ENCODE measurements at places on chromosomes 11 and 22.
A peak's percentile ranks its signal among the peaks of the same experiment; 100 is the strongest.

- DNase-seq, result no peak
Measured at GRCh38 chr22:50309601-50309991, 2.1 kb upstream of the PLXNB2 start.

GRCh38 chr11:11856638-11857037 lies 14.9 kb downstream of the USP47 start:
- peak; percentile 18 for DNase-seq

DNA sequence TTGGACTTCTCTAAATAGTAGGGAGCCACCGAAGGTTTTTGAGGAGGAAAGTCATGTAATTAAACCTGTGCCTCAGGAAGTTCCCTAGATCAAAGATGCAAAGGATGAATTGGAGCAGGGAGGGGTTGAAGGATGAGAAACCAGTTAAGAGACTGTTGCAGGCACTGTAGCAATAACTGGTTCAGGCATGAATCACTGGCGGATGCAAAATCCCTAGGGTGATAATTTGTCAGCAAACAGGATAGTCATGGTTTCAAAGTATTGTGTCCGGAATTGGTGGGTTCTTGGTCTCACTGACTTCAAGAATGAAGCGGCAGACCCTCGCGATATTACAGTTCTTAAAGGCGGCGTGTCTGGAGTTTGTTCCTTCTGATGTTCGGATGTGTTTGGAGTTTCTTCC lies 19.9 kb downstream of the TRIOBP start:
- DNase-seq, result no peak

DNA sequence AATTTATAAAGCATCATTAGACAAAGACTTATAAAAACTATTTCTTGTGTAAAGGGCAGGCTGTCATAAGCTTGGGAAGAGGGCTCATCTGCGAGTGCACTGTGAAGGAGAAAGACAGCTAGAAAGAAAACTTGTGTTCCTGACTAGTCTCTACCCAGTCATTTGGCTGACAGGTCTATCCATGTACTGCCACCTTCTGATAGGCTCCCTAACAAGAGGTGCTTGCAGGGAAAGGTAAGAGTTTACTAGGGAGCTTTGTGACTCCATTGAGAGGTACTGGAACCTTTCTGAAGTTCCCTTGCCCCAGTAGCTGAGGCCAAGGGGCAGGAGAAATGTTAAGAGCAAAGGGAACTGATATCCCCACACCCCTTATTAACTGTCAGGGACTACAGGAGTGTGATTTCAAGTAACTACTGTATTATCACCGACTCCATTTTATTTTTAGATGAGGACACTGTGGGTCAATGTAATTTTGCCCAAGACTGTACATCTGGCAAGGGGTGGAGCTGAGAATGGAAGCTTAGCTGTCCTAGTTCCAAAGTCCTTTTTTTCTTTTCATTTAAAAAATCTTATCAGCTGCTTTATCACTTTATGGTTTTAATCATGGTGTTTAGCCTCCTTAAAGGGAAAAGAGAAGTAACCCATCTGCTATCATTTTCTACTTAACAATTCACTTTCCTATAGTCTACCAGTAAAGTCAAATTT lies 129.4 kb downstream of the ARHGAP20 start:
- DNase-seq, result no peak

DNA sequence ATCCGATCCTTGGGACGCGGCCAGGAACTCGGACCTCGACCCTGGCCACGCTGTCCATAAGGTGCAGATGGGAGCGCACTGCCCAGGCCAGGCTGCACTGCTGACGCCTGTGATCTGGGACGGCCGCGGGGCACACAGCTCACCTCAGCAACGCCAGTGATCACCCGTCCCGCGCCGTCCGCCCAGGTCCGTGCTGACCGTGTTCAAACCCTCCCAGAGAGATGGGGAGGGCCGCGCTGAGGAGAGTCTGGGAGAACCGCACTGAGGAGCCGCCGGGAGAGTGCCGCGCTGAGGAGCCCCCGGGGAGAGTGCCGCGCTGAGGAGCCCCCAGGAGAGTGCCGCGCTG lies 636 bp downstream of the KCNQ1OT1 start:
- no peak for DNase-seq

DNA sequence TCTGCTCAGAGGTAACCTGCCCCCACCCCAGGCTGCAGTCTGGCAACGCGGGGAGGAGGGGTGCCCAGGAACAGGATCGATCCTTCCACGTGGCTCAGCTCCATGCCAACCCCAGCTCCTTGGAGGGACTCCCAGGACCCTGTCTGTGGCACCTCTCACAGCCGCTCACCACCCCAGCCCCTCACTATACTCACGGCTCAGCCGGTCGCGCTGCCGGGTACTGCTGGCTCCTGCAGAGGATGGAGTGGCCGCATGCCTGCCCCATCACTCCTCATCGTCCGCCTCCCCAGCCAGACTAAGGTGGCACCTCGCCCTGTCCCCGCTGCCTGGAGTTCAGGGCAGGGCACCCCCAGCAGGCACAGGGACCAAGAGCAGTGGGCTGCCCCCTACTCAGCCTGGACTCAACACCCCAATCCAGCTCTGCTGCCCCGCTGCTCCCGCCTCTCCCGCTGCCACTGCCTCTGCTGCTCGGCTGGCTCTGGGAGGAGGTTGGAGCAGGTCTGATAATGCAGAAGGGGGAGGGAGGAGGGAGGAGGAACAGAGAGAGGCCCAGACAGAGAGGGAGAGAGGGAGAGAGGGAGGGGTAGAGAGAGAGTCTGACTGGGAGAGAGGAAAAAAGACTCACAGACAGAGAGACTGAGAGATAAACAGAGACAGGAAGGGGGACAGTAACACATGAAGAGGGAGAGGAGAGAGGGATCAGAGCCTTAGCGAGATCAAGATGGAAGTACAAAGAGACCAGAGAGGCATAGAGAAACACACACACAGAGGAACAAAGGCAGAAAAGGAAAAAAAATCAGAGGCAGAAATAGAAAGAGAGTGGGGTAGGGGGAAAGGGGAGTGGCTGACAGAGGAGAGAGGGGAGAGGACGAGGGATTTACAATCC lies at the start of gene PDE2A:
Gene PDE2A, minus strand, starts transcription at position 480 of the 886 bp plus-strand sequence. Its CDS starts 215 bp downstream, at position 265.
- DNase-seq, result no peak

Data from effector memory CD8-positive, alpha-beta T cell (primary cell).